Spinal cord (tissue), 10 donors: ENCODE measurements at places on chromosomes 12 and 14. TPM values are rescaled to one million over a fixed set of nuclear protein-coding genes. Genes with fewer than 3 reads are reported as not detected.

The SLC6A15 gene
- 11.0 TPM for total RNA-seq

The KCNMB4 gene
- total RNA-seq: 18.9 TPM

The TEX52 gene
- not detected for total RNA-seq

GRCh38 chr12:52086944-52087835 lies 7.7 kb downstream of the SMIM41 start:
- no peaks in the 10 kb centered on the region for H3K36me3 ChIP-seq
- no peak for DNase-seq
- no peak overlapping the region for H3K27ac ChIP-seq

DNA sequence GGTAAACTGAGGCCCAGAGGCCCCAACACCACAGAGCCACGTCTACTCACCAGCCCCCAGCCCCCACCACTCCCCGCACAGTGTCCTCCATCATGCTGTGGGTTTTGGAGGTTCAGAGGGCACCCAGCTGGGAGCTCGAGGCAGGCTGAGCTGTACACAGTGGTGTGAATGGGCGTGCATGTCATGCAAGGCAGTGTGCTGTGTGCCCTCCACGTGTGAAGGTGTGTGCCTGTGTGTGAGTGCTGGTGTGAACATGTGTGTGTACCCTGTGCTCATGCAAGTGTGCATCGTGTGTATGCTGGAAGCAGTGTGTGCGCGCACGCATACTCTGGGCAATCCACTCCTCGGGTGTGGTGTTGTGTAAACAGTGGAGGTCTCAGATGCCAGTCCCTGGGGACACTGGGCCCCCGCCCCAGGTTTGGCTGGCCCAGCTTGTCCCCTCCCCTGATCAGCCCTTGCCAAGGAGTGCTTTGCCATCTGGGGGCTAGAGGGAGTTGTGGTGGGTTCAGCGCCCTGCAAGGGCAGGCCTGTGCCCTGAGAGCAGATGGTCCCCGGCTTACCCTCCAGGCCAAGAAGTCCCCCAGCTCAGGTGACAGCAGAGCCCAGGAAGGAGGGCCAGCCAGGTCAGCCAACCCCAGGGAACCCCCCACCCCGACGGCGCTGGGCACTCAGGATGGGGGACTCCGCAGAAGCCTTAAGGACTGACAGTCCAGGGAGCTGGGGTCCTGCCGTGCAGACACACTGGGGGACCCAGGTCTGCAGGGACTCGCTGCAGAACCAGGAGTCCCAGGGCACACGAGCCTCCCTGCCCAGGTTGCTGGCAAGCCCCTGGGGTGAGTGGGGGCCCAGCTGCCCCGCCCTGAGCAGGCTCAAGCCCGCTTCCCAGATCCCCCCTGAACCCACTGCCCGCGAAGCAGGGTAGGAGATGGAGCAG lies 23.8 kb upstream of the GPR132 start:
- peaks cover 12% of the 10 kb centered on the region for H3K27me3 ChIP-seq
- no peak overlapping the region for H3K4me3 ChIP-seq
- peaks cover 67% of the 10 kb centered on the region for H3K4me1 ChIP-seq
- DNase-seq: no peak
- no peak overlapping the region for H3K27ac ChIP-seq

GRCh38 chr12:56129206-56129941 lies 1.3 kb downstream of the ESYT1 start:
- peak overlapping the region; percentile 92 for H3K27ac ChIP-seq
- H3K27me3 ChIP-seq: no peaks in the 10 kb centered on the region
- DNase-seq: no peak
- peaks cover 46% of the 10 kb centered on the region for H3K36me3 ChIP-seq

DNA sequence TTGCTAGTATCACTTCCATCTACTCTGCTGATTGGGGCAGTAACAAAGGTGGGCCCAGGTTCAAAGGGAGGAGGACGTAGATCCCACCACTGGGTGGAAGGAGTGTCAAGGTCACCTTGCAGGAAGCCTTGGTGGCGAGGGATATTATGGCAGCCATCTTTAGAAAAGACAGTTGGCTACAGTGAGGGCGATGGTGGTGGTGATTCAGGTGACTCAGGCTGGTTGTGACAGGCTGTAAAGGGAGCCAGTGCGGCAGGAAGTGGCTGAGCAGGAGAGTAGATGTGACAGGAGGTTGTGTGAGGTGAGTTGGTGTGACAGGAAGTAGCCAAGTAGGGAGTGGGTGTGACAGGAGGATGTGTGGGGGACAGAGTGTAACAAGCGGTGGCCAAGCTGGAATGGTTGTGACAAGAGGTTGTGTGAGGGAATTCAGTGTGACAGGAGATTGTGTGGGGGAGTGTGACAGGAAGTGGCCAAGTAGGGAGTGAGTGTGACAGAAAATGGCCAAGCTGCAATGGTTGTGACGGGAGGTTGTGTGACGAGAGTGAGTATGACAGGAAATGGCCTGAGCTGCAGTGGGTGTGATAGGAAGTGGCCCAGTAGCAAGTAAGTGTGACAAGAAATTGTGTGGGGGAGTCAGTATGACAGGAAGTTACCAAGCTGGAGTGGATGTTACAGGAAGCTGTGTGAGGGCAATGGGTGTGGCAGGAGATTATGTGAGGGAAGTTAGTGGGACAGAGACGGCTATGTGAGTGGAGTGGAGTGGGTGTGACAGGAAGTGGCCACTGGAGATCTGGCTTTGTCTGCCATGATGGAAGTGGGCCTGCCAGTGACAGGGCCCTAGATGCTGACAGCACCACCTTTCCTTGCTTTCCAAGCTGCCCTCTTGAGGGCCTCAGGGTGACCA lies 136.5 kb upstream of the MYL2 start:
- H3K4me1 ChIP-seq: peaks cover 29% of the 10 kb centered on the region
- H3K27ac ChIP-seq: no peak overlapping the region
- no peak for DNase-seq
- H3K27me3 ChIP-seq: no peaks in the 10 kb centered on the region
- H3K4me3 ChIP-seq: no peak overlapping the region

DNA sequence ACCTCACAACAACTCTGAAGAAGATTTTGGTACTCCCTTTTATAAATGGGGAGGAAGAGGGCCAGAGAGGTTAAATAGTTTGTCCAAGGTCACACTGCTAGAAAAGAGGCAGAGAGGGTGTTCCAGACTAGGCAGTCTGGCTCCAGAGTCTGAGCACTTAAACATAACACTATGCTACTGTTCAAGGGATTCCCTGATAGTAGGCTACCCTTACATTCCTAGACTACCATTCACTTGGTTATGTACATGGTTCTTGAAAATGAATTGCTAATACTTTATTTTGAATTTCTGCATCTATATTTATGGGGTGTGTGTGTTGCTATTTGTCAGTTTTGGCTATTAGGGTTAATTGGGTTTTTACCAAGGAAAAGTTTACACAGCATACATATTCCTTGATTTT lies 7.2 kb downstream of the GNS start:
- no peak for DNase-seq
- H3K4me1 ChIP-seq: no peaks in the 10 kb centered on the region
- no peak overlapping the region for H3K27ac ChIP-seq
- H3K4me3 ChIP-seq: no peak overlapping the region
- H3K36me3 ChIP-seq: peaks cover 19% of the 10 kb centered on the region

- no peaks in the 10 kb centered on the region for H3K36me3 ChIP-seq
- H3K27me3 ChIP-seq: no peaks in the 10 kb centered on the region
- no peak for DNase-seq
Observed at GRCh38 chr12:55582066-55582465, 9.8 kb downstream of the OR2AP1 start.

- no peaks in the 10 kb centered on the region for H3K36me3 ChIP-seq
- no peak overlapping the region for H3K4me3 ChIP-seq
- no peak overlapping the region for H3K27ac ChIP-seq
- DNase-seq: no peak
- peaks cover 9% of the 10 kb centered on the region for H3K4me1 ChIP-seq
- no peaks in the 10 kb centered on the region for H3K27me3 ChIP-seq
Observed at GRCh38 chr14:95525999-95526398, 8.9 kb upstream of the GLRX5 start.

DNA sequence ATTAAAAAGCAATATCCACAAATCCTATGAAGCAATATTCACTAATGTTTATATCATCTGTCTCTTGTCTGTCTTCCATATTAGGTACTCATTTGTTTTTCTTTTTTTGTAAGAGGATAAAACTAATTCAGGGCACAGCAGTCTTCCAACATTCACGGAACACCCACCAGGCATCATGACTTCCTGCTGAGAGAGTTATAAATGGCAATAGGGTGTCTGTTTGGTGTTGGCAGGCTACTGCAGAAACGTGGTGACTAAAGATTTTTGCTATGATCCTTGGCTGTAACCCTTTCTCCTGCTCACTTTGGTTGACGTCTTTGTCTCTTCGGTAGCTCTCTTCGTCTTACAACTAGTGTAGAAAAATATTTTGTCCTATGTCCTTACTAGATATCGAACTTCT lies 860.6 kb upstream of the MGAT4C start:
- no peaks in the 10 kb centered on the region for H3K27me3 ChIP-seq
- H3K36me3 ChIP-seq: no peaks in the 10 kb centered on the region
- H3K4me3 ChIP-seq: no peak overlapping the region
